ENCODE measurements at places on chromosomes 16 and 17. TPM values are rescaled to one million over a fixed set of nuclear protein-coding genes. Genes with fewer than 3 reads are reported as not detected.

- DNase-seq, result peak; percentile 34
Measured at GRCh38 chr17:83076938-83077337, 2.5 kb upstream of the METRNL start.

- peak; percentile 41 for DNase-seq
Measured at GRCh38 chr16:11685844-11686618, 17.8 kb downstream of the SNN start.

- no peak for DNase-seq
Measured at GRCh38 chr17:78620099-78620498, 42.9 kb upstream of the DNAH17 start.

GRCh38 chr16:3998793-3999478 is 117.3 kb downstream of the ADCY9 start:
- DNase-seq, result no peak

GRCh38 chr16:66520406-66521170 is 29.3 kb downstream of the TK2 start:
- no peak for DNase-seq

SEPTIN1 gene
- not detected for total RNA-seq

APOH gene
- not detected for total RNA-seq

REXO5 gene
- 16.2 TPM for total RNA-seq

CHD9NB gene
- 2.6 TPM for total RNA-seq

UNKL gene
- 16.2 TPM for total RNA-seq

IRX3 gene
- total RNA-seq, result 28.8 TPM

Measured in MG63 (cell line).